SW480 (cell line): ENCODE measurements at places on chromosomes 12 and 14.

DNA sequence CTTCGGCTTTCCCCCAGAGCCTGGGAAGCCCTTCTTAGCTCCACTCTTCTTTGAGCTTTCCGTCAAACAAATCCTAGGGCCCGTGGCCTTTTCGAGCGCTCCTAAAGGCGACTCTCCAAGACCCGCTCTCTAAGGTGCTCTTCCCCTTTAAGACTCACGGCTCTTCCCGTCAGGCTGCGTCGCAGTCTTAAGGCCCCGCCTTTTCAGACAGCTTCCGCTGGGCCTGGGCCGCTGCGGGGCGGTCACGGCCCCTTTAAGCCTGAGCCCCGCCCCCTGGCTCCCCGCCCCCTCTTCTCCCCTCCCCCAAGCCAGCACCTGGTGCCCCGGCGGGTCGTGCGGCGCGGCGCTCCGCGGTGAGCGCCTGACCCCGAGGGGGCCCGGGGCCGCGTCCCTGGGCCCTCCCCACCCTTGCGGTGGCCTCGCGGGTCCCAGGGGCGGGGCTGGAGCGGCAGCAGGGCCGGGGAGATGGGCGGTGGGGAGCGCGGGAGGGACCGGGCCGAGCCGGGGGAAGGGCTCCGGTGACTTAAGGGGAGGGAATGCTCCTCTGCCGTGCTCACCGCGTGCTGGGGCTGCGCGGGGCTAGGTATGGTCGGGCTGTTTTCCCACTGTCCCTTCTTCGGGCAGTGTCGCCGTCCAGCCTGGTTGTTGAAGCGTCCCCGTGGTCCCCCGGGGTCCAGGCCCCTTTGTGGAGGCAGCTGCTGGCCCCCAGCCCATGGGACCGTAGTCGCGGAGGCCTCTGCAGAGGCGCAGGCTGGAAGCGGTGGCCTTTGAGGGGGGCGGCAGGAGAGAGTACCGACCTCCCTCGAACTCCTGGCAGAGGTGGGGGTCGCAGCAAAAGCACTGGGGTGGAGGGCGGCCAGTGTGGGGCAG is at the start of gene PEX5:
Gene PEX5, plus strand, starts transcription at position 289 of the 870 bp plus-strand sequence. CDS start 692 bp downstream, outside the sequence.
- DNase-seq = peak; percentile 98

- peak; percentile 60 for DNase-seq
Observed at GRCh38 chr12:59113831-59114615, 193.7 kb upstream of the LRIG3 start.

GRCh38 chr14:91509083-91509877 is 830 bp downstream of the PPP4R3A start:
- peak; percentile 53 for DNase-seq

DNA sequence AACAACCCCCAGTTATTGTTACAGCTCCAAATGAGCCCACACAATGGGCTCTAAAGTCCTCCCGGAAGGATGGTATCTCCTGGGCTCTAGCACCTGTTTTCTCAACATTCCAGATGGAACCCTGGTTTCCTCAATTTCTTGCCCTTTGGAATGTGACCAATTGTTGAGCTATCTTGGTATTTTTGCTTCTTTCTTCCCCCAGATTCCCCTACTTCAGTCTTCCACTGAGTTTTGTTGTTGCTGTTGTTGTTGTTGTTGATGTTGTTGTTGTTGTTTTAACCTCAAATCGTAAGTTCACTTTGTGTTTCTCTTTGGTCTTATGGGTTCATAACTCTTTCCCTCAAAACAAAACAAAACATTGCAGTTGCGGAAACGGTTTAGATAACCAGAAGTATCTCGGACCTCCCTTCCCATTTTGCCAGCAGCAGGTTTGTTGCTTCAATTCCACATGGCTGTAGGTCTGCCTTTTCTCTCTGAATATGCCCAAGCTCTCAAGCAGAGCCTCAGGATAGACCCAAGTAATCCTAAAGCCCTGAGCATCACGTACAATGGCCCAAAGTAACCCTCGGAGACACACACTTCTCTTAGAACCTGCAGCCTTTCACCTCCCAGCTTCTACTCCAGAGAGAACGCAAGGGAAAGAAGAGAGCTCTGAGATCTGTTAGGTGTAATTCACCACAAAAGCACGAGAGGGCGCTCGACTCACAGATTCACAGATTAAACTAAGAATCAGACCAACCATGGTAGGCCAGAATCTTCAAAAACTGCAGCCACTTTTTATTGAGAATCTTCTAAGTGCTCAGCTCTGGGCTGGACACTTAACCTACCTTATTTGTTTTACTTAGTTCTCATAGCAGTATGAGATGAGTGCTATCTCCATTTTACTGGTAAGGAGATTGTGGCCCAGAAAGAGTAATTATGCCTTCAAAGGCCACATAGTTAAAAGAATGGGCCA is 1.0 kb upstream of the DDX23 start:
- peak; percentile 80 for DNase-seq
